ENCODE measurements at places on chromosomes 3 and 15.

DNA sequence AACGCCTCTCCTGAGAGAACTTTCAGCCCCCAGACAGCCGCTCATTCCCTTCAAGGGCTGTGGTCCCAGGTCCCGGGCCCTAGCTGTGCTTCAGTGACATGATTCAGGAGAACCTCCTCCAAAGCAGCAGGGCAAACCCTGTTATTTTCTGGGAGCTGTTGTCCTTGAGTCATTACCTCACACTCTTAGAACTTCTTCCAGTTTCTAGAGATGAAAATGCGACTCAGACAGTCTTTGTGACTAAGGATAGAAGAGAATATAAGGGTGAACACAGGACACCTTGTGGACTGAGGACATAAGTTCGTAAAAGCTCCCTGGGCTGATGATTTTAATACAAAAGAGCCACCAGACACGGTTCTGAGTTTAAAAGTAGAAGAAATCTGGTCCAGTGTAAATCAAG lies 203.8 kb downstream of the RORA start:
- no peak for DNase-seq

DNA sequence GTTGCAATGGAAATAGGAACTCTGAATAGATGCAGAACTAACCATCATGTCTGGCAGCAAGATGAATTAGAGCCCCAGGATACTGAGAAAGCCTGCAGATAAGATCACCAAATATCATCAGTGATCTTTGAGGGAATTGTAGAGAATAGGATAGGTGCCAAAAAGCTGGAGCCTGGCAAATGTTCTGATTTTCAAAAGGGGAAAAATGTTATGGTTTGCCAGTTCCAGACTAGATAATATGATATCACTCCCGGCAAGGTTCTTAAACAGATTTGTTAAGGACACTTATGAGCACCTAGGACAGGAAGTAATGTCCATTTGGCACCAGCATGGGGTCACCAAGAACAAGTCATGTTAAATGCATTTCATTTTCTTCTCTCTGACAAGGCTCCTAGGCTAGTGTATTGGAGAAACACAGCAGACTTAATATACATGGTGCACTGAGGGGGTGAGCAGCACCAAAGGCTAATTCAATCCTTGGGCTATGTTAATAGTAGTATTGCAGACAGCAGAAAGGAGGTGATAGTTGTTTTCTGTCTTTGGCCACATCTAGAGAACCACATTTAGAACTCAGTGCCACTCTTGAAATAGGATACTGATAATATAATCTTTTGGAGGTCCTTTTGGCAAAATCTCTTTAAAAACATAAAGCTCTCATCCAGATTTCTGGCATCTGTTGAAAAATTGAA lies 4.8 kb downstream of the SRGAP3 start:
- DNase-seq = no peak

DNA sequence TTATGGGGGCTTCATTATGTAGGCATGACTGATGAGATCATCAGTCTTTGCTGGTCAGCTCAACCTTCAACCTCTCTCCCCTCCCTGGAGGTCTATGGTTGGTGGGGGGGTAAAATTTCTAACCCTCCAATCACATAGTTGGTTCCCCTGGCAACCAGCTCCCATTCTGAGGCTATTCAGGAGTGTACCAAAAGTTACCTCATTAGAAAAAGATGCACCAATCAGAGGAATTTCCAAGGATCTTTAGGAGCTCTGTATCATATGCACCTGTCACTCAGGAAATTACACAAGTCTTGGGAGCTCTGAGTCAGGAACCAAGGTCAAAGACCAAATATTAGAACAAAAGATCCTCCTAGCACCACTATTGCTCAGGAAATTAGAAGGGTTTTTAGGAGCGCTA lies 21.4 kb upstream of the LEO1 start:
- peak; percentile 78 for DNase-seq

- no peak for DNase-seq
These were observed 30.4 kb downstream of the ZNF662 start for GRCh38 chr3:42936157-42936981.

DNA sequence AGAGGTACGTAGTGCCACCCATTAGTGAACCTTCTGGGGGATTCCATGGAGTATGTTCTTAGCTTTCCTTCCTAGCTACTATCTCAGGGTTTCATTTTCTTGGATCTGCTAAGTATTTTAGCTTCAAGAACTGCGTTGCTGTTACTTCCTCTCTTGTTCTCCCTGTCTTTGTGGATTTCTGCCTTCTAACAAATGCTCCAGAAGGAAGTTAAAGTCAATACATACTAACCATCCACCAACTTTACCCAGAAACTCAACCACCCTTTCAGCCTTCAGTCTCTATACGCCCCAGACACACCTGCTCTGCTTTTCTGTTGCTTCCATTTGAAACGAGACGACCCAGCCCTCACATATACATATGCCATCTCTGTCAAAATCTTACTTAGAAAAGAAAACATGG lies 2.4 kb upstream of the KLF13 start:
- no peak for DNase-seq

- no peak for DNase-seq
These were observed 66.7 kb upstream of the STXBP5L start for GRCh38 chr3:120841264-120841663.

GRCh38 chr3:40605960-40606359 lies 81.2 kb downstream of the ZNF621 start:
- no peak for DNase-seq

- DNase-seq = no peak
These were observed 45.8 kb upstream of the CCNB2 start for GRCh38 chr15:59059076-59059597.

GRCh38 chr3:162544246-162544645 lies 1047.6 kb downstream of the OTOL1 start:
- DNase-seq = no peak

GRCh38 chr3:17116007-17116600 lies 231.3 kb downstream of the PLCL2 start:
- no peak for DNase-seq

DNA sequence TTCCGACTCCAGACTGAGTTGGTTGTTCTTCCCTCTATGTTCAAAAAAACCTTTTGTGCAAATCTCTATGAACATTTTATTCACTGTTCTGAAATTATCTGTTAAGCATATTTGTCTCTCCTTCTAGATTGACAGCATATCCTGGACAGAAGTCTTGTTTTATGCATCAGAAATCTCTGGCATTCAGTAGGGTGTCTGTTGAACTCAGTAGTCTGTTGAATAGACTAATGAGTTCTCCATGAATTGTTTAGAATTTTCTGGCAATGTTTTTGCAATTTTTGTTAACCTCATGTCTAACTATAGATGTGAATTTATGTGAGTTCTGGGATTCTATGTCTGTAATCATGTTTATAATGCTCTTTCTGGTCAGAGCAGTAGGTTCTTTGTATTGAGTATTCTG lies 222.5 kb upstream of the KCNMB2 start:
- DNase-seq = no peak
